ENCODE measurements at places on chromosomes 1 and 21.
A peak's percentile ranks its signal among the peaks of the same experiment; 100 is the strongest.

GRCh38 chr1:239456788-239457187 lies 70.4 kb downstream of the CHRM3 start:
- DNase-seq, result no peak

DNA sequence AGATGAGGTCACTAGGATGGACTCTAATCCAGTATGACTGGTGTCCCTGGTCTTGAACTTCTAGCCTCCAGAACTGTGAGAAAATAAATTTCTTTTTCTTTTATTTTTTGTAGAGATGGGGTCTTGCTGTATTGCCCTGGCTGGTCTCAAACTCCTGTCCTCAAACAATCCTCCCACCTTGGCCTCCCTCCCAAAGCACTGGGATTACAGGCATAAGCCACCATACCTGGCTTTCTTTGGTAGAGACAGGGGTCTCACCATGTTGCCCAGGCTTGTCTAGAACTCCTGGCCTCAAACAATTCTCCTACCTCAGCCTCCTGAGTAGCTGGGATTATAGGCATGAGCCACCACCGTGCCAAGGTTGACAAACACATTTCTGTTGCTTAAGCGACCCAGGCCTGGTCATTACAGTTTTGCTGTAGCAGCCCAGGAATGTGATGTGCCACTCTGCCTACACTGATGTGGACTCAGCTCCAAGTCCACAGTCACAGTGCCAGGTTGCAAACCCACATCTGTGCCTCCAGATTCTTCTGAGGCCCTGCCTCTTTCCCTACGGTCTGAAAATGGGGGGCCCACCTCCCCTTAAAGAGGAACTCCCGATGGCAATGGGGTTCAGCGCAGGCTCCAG lies 15.9 kb downstream of the PYCR2 start:
- DNase-seq, result no peak

DNA sequence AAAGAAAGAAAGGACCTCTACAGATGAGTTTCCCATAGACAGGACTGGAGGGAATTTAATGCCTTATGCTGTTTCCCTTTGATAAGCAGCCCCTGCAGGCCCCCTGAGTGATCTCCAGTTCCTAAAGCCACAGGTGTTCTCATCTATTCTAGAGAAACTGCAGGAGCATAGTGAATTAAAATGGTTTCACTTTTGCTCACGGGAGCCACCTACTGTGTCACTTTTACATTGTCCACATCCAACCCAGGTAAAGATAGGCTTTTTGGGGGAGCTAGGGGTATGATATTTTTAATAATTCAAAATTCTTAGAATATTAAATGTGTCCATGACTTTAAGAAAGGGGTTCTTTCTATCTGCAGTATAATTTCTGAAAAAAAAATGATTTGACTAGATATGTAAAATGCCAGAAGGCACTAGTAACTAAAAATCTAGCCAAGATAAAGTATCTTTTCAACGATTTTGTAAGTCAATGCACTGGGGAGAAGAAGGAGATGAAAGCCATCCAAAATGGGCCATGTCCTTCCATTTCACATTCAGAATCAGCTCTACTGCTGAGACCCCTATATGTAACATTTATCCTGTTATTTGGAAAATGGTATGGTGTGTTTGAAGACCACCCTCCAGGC lies 267.3 kb upstream of the DUSP10 start:
- no peak for DNase-seq

GRCh38 chr1:30700528-30701257 lies 22.7 kb downstream of the MATN1 start:
- peak; percentile 91 for DNase-seq

- no peak for DNase-seq
Measured at GRCh38 chr1:59081795-59082194, 215.1 kb upstream of the FGGY start.

All from H54 (cell line).